Transverse colon (tissue), 4 donors: ENCODE measurements at places on chromosomes 13 and 19. TPM values are rescaled to one million over a fixed set of nuclear protein-coding genes. Genes with fewer than 3 reads are reported as not detected.

- peak; percentile 30 for DNase-seq
- no peaks in the 10 kb centered on the region for H3K27me3 ChIP-seq
- H3K36me3 ChIP-seq: no peaks in the 10 kb centered on the region
- no peak overlapping the region for H3K4me3 ChIP-seq
Observed at GRCh38 chr19:30968210-30968609, 381.0 kb downstream of the TSHZ3 start.

DNA sequence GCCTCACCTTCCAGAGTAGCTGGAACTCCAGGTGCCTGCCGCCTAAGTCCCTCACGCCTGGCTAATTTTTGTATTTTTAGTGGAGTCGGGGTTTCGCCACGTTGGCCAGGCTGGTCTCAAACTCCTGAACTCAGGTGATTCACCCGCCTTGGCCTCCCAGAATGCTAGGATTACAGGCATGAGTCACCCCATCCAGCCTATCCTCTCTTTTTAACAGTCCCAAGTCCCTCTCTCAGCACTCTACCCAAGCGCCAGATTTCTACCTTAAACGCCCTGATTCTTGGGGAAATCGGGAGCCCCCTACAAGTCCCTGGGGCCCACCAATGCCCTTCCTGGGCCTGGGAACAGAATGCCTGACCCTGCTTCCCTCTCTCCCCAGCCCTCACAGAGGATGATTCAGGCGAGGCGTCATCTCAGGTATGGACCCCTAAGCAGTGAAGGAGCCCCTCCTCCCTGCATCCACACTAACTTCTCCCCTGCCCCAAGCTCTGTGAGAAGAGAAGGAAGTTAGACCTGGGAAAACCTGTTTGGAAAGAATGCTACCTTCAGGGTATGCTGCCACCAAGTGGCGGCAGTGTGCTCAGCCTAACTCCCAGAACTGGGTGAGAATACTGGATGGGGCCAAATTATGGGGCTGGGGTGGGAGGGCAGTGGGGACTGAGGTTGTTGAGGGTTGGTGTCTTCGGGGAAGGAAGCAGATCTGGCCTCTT, 20.8 kb upstream of the EBI3 start:
- H3K27me3 ChIP-seq: peaks cover 13% of the 10 kb centered on the region
- H3K4me1 ChIP-seq: peaks cover 3% of the 10 kb centered on the region
- H3K36me3 ChIP-seq: no peaks in the 10 kb centered on the region
- no peak overlapping the region for H3K27ac ChIP-seq

DNA sequence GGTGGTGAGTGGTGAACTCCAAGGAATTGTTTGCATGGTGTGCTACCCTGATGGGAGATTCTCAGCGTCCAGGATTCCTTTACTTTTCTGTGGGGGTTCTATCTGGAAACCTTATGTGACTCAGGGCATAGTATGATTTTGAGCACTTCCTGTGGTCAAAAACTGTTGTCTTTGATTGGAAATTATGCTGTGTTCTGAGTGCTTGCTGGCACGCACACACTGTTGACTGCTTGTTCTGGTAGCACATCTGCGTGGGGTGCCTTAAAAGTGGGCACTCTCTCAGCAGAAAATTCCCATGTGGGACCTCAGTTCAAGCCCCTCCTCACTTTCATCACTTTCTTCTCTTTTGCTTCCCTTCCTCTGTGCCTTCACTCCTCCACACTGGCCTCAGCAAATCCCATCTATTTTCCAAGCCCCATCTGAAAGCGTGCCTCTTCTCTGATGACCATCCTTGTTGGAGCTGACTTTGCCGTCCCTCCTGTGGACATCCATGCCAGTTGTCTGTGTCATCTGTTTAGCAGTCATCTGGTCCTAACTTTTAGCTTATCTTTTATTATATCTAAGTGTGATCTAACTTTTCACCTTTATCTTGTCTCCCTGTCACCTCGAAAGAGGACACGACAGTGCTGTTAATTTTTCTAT, 56.4 kb upstream of the NPAS1 start:
- H3K36me3 ChIP-seq: no peaks in the 10 kb centered on the region
- no peak overlapping the region for H3K27ac ChIP-seq
- no peak for DNase-seq
- no peaks in the 10 kb centered on the region for H3K27me3 ChIP-seq

DNA sequence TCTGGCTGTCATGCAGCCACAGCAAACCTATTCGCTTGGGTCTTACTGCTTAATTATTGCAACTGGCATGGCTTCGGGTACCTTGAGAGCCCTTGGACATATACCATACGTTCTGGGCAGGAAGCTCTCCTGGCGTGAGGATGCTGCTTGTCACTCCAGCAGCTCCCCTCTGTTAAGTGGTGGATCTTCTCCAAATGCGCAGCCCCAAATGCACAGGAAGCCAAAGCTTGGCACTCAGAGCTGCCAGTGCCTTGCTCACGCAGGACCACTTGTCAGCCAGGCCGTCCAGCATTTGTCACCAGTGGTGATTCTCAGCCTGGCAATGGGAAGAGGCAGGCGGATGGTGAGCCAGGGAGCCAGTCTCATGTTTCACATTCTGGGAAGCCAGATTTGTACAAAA, 158.6 kb downstream of the KATNAL1 start:
- peaks cover 7% of the 10 kb centered on the region for H3K4me1 ChIP-seq
- no peaks in the 10 kb centered on the region for H3K27me3 ChIP-seq
- no peak overlapping the region for H3K27ac ChIP-seq
- no peak for DNase-seq

SIGLEC11 gene
- total RNA-seq: 1.2 TPM
